ENCODE measurements at places on chromosomes 2 and 18.

- no peak for DNase-seq
Measured at GRCh38 chr2:200405599-200406298, 99.3 kb downstream of the SPATS2L start.

DNA sequence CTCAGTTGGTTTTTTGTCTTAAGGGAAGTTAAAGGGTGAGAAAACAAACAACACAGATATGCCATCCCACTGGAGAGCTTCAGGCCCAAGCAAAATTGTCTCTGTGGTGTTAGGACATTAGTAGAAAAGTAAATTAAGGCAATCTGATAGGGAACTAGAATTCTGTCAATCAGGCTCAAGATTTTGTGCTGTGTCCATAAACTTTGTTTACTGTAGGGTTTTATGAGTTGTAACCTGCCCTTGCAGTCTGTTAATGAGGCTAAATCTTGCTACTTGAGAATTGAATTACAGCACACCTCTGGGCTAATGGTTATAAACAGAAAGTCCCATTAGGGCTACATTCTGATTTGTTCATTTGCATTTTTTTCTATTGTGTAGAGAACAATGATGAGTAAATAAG lies 78.0 kb upstream of the OTX1 start:
- DNase-seq: peak; percentile 50

DNA sequence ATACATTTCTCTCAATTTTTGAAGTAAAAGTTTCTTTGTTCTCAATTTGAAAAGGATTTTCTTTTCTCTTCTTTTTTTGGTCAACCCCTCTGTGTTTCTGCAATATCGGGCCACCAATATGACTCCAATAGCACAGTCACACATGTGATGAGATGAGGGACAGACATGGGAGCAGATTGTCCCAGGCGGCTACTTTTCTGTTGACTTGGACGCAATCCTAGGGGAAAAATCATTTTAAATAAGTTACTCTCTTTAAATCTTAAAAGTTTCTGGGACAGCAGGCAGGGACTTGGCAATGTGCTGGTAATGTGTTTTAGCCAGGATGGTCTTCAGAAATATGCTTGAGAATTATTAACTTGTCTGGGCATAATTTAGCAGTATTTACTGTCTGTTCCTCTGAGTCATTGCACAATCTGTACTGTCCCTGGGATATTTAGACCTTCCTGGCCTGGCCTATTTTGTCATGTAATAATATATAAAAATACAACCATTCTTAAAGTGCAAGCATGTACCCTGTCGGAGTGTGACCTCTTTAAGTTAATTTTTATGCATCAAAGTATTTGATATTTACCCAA lies 388.5 kb upstream of the FANCL start:
- DNase-seq: no peak

DNA sequence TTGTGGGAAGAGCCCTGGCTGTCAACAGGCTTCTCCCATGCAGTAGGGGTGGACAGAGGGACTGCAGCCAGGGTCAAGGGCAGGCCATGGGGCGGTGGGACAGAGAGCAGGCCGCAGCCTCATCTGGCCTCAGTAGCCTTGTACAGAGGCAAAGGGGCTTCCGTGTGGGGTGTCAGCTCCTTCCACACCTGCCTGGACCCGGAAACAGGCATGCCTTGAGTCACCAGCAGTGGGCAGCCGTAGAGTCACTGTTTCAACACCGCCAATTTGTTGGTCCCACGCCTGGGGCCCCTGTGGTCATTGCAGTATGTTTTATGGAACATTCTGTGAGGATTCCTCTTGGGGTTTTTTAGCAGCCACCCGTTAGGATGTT lies 173.0 kb downstream of the SMAD7 start:
- no peak for DNase-seq

- no peak for DNase-seq
Measured at GRCh38 chr2:19272941-19273470, 85.4 kb downstream of the OSR1 start.

- DNase-seq: no peak
Measured at GRCh38 chr2:147351784-147352183, 493.0 kb upstream of the ACVR2A start.

- no peak for DNase-seq
Measured at GRCh38 chr2:137115795-137116089, 350.4 kb downstream of the THSD7B start.

- no peak for DNase-seq
Measured at GRCh38 chr2:231711677-231712450, 3.5 kb downstream of the PTMA start.

DNA sequence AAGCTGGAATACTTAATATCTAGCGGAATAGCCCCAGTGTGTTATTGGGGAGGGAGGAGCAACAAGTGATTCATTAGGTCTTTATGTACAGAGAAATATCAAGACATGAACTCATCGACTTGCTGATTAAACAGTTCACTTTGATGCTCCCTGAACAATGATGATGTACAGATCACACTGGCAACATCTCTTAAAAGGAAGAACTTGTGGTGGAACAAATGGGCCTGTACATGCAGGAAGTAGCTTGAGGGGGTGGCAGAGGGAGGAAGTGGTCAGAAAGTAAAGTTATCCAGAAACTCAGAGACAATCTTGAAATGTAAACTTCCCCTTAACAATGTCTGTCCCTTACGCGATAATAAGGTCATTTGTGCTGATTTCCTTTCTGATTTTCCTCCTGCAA lies 90.5 kb downstream of the NXPH2 start:
- no peak for DNase-seq

DNA sequence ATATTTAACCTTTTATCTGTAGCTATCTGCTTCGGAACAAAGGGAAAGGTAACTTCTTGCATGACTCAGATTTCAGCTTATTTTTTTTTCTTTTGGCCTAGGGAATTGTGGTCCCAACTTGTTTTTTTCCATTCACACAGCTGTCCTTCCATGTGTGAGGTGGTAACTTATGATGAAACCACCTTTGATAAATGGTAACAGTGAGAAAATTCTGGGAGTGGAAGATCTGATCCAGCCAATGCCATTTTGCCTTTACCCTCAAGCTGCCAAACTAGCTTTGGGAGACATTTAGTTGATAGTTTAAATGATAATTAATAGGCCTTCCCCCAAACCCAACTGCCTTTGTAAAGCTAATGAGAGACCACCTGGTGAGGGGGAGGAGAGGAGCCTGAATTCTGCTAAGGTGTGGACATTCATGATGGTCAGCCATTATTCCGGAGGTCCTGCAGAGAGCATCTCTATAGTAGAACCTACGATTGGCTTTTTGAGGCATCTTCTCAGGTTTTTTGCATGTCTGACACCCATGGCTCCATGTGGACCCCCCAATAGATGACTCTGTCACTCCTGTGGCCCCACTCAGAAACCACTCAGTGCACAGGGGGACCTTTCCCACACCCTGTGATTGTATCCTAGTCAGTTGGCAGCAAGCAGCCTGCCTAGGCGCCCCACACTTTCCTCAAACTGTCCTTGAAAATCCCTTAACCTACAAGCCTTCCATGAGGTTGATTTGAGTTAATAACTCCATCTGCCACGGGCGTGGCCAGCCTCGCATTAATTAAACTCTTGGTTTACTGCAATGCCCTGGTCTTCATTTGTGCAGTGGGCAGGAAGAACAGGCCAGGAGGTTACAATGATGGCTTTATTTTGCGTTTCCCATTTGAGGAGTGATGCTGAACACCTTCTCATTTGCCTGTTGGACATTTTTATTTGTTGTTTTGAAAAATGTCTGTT lies 263.5 kb upstream of the PXDN start:
- DNase-seq: no peak

DNA sequence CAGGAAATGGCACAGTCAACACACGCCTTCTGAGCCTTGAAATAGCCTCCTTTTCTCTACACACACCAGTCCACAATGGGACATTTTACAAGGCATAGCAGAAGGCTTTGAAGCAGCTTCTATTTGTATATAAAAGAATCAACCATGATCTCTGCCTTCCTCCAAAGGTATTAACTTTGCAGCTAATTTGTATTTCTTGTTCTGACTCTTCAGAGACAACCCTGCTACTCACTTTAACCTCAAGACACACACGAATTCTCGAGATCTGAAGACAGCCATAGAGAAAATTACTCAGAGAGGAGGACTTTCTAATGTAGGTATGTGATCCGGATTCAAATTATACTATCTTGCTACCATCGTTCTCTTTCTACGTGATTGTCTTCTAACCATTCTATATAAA lies 104.6 kb downstream of the VIT start:
- DNase-seq: no peak

GRCh38 chr2:207128867-207129266 lies 36.9 kb downstream of the KLF7 start:
- no peak for DNase-seq

DNA sequence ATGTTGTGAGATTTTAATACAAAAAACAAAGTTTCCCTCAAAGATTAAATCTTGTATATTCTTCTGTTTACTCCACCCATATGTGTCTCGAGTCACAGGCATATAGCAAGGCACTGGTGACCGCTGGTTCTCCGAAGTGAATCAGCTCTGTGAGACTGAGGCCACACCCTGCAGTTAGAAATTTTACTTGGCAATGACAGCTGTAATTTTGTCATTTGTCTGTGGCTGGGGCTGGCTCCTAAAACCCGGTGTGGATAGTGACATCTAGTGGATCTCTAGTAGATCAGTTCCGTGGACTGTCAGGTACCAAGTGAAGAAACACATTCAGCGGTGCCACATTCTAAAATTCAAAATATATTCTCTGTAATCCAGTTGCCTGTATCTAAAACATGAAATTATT lies 278.0 kb downstream of the NEDD4L start:
- peak; percentile 56 for DNase-seq

DNA sequence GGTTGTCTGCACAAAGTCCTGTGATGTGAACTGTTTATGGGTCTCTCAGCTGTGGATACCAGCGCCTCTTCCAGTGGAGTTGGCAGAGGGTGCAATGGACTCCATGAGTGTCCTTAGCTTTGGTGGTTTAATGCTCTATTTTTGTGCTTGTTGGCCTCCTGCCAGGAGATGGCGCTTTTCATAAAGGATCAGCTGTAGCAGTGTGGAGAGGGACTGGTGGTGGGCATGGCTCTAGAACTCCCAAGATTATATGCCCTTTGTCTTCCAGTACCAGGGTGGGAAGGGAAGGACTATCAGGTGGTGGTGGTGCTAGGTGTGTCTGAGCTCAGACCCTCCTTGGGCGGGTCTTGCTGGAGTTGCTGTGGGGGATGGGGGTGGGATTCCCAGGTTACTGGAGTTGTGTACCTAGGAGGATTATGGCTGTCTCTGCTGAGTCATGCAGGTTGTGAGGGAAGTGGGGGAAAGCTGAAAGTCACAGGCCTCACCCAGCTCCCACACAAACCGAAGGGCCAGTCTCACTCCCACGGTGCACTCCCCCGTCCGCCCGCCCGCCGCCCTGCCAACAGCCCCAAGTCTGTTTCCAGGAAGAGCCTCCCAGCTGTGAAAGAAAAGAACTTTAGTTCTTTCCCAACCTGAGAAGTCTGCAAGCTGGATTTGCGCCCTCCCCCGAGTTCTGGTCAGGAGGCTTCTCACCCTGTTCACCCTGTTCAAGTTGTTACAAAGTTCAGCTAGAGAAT lies 108.1 kb downstream of the MARCO start:
- no peak for DNase-seq

DNA sequence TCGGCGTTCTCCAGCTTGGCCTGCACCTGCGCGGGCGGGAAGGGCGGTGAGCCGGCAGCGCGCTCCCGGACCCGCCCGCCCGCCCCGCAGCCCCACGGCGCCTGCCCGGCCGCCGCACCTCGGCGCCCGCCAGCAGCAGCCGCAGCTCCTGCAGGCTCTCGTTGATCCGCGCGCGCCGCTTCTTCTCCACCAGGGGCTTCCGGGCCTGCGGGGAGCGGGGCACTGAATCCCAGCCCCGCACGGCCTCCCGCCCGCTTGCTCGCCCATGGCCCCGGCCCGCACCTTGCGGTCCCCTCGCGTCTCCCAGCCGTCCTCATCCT lies 335 bp downstream of the HES6 start:
- no peak for DNase-seq

GRCh38 chr2:175624785-175625184 lies 377.3 kb downstream of the LNPK start:
- DNase-seq: no peak

DNA sequence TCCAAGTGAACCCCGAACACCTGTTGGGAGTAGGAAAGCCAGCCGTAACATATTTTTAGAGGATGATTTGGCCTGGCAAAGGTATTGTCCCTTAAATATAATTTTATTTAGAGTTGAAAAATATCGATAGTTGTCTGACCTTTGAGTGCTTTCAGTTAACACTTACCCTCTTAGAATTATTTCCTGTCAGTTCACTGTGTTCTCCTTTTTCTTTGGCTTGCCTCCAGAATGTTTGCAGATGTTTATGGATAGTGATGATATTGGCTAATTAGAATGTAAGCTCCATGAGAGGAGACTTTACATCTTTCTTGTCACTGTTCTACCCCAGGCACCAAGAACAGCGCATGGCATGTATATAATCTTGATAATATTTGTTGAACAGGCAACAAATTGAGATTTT lies 19.8 kb downstream of the PIKFYVE start:
- DNase-seq: no peak

GRCh38 chr18:56299740-56300139 lies 338.7 kb downstream of the TXNL1 start:
- no peak for DNase-seq

GRCh38 chr2:46303822-46304221 lies 6.6 kb downstream of the EPAS1 start:
- DNase-seq: no peak

DNA sequence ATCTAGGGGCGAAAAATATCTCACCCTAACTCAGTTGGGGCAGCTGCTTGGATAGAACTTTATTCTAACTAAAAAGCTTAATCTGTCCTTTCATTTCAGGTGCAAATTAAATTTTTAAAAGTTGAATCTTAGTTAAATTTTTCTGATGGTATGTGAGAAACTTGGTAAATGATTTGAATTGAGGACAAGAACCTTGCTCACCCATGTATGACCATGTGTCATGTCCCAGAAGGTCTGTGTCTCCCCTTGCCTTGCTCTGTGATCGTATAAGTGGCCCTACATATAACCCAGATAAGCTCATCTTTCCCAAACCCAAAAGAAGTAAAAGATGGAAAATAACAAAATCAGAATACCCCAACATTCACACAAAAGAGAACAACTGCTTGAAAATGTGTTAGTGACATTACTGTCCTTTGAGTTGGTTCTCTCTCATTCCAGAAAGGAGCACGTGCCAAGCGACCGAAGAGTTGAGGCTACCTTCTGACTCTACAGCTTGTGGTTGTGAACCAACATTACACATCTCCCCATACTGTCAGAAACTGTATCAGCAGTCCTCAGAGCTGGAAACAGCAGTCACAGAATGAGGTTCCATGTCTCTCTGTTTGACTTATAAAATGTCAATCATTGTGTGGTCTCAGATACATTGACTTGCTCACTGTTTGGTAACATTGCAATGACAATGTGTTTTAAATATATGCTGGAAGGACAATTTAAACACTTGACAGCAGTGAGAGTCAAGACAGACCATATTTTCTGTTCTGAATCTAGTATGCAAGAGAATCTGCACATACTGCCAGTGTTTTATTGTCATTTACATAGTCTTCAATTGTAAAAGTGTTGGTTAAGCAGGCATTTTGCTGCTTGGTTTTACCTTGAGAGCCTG lies 46.3 kb upstream of the TANK start:
- no peak for DNase-seq

All from HAP-1 (cell line).